ENCODE measurements at places on chromosomes 4 and X. TPM values are rescaled to one million over a fixed set of nuclear protein-coding genes. Genes with fewer than 3 reads are reported as not detected.

- no peak for DNase-seq
Observed at GRCh38 chr4:163233321-163233720, 66.6 kb upstream of the NAF1 start.

- peak; percentile 0 for DNase-seq
Observed at GRCh38 chr4:65880594-65880993, 210.3 kb upstream of the EPHA5 start.

DNA sequence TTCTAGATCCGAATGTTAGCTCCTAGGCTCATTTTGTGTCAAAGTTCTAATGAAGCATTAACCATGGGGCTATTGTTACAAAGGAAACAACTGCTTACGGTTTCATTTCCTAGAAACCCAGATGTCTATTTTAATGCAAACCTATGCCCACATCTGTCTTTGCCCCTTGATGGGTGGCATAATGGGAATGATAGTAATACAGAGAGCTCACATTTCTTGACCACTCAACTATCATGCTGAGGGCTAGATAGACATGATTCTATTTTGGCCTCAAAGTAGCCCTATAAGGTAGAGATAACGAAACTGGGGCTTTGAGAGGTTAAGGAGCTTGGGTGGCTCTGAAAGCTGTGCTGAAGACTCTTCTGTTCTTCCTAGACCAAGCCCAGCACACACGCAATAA is 1.9 kb downstream of the TLR7 start:
- no peak for DNase-seq

Gene CXXC4
- total RNA-seq: under 0.01 TPM

DNA sequence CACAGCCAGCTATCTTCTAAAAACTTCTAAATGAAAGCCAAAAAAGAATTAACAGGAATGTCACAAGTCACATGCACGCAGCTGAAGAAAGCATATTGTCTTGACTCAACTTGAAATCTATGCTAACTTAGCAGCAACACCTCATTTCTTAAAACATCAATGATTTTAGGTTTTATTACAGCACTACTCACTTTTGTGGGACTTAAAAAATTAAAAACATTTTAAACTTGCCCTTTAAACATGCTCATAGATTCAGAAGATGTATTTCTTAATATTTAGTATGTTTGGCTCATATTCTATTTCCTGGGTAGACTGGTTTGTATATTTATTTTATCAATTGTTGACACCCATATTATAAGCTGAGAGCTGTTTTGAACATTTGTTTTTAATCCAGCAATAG is 279.4 kb downstream of the NKX6-1 start:
- no peak for DNase-seq

Gene TMEM144
- 2.3 TPM for total RNA-seq

All from fibroblast of lung (primary cell).